ENCODE measurements at places on chromosomes 7 and 10.

DNA sequence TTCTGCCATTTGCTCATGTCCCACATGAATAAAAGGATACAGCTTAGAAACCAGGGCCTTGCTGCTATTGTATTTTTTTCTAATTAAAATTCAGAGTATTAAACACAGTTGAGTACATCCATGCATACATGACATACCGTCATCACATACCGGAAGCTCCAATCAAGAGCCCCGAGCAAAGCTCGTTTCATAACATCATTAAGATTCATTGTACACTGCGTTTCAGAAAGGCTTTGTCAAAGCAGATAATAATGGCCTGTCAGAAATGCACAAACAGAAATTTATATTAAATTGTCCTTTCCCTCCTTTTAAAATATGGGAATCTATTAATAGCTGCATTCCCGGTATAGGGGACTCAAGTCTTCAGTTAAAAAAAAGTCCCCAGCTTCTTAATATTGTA is 103.4 kb downstream of the PRTFDC1 start:
- no peak for DNase-seq

DNA sequence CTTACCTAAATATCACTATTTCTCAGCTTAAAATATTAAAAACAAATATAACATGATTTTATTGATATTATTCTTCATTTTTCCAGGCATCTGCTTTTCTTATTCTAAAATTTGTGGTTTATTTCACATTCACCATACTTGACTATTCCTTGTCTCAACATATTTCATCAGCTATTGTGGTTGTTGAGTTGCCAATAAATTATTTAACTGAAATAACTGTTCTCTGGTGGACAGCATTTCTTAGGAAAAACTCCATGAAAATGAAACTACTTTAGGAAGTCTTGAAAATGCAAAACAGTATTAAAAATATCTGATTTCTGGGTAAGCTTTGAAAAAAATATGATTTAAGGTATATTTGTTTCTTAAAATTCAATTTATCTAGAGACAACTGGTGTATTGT is 122.9 kb upstream of the SEMA3A start:
- DNase-seq = no peak

- DNase-seq = no peak
These were observed 13.2 kb upstream of the MAP3K8 start for GRCh38 chr10:30420766-30421165.

DNA sequence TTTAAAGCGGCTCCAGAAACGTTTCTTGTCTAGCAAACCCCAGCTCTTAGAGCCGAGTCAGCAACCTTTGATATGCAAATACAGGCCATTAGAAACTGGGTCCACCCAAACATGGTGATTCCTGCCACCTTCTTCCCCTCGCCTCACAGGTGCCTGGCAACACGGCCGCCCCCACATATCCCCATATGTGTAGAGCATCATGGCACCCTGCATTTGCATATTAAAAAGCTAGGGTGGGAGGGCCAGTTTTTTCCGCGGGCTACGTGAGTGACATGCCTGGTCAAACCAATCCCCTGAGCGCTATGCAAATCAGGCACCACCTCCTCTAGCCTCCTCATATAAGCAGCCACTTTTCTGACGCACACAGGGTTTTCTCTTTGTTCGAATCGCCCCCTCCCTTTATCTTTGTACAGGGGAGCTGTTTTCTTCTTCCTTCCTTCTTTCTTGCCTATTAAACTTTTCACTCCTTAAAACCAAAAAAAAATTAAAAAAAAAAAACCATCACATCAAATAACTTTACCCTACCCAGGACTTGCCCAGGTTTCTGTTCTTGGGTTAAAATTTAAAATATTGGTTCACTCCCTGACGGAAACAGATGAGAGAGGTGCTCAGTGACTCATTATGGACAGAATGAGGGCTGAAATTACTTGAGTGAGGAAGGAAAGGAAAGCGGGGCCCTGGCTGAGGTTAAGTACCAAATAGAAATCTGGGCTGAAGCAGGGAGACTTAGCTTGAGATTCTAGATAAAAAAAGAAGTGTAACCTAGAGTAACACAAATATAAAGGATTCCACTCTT is 59.8 kb downstream of the COA1 start:
- DNase-seq = peak; percentile 69

DNA sequence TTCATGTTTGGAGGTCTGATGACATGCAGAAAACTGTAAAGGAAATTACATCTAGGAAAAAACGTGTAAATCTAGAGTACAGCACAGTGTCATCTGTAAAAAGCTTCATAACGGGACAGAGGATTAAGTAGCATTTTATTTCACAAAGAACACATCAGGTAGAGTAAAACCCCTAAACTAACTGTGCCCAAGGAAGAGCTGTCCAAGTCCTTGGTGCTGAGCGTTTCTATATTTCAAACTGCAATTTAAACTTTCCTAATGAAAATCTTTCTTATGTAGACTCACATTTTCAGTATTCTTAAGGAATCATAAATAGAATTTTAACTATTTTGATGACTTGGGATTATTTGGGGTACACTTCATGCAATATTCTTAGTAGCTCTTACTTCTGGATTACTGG is 646.2 kb downstream of the IPMK start:
- DNase-seq = no peak
